ENCODE measurements at places on chromosomes 16 and 17.

DNA sequence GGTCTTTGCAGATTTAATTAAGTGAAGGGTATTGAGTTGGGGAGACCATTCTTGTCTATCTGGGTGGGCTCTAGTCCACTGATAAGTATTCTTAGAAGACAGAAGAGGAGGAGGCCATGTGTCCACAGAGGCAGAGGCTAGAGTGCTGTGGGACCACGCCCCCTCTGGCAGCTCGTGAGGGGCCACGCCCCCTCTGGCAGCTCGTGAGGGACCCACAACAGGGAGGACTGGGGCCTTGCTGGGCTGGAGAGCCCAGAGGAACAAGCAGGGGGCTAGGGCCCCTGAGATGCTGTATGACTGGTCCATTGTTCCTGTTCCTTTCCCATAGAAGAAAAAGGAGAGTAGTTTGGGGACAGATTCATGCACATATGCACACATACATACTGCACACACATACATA, 106.8 kb downstream of the METRNL start:
- no peak for DNase-seq

- no peak for DNase-seq
These were observed 23.0 kb upstream of the CDR2 start for GRCh38 chr16:22397464-22397863.

- DNase-seq = no peak
These were observed 15.2 kb upstream of the METRNL start for GRCh38 chr17:83064021-83064731.

- DNase-seq = no peak
These were observed 29.0 kb upstream of the ASIC2 start for GRCh38 chr17:33322063-33322462.

DNA sequence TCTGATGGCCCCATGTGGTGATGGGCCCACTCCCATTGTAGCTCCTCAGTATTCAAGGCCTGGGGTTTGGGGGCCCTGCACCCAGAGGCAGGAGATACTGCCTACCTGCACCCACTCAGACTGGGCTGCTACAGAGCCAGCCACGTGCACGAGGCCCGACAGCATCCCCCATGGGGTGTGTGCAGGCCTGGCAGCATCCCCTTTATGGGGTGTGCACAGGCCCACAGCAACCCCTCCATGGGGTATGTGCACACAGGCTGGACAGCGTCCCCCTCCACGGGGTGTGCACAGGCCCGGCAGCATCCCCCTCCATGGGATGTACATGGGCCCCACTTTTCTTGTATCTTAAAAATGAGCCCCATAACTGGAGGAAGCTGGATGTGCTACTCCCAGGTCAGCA, 156.0 kb downstream of the RBFOX3 start:
- no peak for DNase-seq

- no peak for DNase-seq
These were observed 142.6 kb downstream of the UTP18 start for GRCh38 chr17:51402899-51403298.

DNA sequence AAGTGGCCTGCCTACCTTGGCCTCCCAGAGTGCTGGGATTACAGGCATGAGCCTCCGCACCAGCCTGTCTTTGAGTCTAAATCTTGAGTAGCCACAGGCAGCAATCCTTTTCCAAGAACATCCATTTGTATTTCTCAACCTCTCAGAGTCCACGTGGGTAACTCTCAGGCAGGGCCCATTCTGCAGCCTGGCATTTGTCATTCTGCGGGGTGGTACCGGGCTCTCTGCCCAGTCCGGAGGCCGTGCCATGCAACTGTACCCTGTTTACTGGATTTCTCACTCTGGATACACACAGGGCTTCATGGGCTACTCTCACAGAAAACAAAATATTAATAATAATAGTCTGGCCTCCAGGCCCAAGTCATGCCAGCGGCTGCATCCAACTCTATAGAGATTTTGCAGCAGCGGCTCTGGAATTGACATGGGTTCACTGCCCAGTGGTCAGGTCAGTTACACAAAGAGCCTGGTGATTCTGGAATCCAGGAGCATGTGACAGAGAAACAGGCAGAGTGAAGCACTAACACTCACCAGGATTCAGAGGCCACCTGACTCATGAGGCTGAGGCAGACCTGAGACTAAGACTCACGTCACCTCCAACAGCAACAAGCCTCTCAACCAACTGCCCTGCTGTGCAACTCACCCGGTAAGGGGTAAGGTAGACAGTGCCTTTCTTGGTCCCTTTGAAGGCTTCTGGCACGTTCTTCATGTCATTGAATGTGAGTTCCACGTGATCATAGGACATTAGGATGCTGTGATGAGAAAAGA, 4.0 kb downstream of the WBP2 start:
- DNase-seq = no peak

GRCh38 chr17:28889996-28890395, 7.5 kb downstream of the FLOT2 start:
- DNase-seq = no peak

- no peak for DNase-seq
These were observed 67.2 kb upstream of the WSB1 start for GRCh38 chr17:27226611-27227230.

DNA sequence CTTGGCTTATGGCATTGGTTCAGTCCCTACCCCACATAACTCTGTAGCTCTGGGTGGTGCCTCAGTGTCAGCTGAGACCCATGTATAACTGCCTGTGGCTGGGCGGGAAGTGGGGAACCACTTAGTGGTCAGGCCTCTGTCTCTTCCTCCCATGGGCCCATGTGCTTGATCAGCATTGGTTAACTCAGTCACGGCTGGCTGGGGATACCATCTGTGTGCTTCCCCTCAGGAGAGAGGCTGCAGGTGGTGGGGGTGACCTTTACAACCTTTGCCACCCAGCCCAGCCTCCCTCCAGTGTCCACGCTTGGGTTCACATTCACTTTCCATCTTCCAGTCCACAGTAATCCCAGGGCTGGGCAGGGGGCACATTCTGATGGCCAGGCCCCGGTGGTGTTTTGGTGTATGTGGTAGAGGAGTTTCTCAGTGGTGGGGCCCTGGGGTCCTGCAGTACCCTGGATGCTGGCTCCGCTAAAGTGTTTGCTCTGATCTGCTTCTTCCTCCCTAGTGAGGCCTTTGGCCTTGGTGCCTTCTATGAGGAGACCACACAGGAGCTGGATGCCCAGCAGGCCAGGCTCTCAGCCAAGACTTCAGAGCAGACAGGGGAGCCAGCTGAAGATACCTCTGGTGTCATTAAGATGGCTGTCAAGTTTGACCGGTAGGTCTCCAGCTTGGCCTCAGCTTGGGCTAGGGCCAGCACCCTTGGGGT, 10.2 kb upstream of the NFATC3 start:
- no peak for DNase-seq

GRCh38 chr17:30831257-30831656, 509 bp upstream of the ATAD5 start:
- no peak for DNase-seq

GRCh38 chr17:57861000-57861789, 11.4 kb upstream of the MRPS23 start:
- no peak for DNase-seq

- DNase-seq = peak; percentile 42
These were observed 1.6 kb upstream of the PPP1R9B start for GRCh38 chr17:50151937-50152547.

GRCh38 chr16:86062271-86062965, 163.5 kb downstream of the IRF8 start:
- DNase-seq = no peak

- DNase-seq = no peak
These were observed 33.5 kb upstream of the SREBF1 start for GRCh38 chr17:17870247-17870646.

DNA sequence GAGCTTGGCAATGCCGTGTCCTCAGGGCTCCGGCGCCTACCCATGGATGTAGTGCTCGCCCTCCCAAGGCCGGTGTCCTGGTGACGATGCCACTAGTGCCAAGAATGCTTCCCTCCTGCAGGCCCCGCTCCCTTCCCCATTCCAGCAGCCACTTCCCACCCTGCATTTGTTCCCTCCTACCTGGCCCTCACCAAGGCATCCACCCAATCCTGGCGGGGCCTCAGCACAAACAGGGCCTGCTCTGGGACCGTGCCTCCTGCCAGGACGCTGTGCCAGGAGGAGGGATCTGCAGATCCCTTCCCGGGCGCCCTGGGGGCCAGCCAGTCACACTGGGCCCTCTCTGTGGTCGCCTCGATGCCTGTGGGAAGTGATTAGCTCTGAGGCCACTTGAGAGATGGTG, 25.1 kb downstream of the ABR start:
- no peak for DNase-seq

DNA sequence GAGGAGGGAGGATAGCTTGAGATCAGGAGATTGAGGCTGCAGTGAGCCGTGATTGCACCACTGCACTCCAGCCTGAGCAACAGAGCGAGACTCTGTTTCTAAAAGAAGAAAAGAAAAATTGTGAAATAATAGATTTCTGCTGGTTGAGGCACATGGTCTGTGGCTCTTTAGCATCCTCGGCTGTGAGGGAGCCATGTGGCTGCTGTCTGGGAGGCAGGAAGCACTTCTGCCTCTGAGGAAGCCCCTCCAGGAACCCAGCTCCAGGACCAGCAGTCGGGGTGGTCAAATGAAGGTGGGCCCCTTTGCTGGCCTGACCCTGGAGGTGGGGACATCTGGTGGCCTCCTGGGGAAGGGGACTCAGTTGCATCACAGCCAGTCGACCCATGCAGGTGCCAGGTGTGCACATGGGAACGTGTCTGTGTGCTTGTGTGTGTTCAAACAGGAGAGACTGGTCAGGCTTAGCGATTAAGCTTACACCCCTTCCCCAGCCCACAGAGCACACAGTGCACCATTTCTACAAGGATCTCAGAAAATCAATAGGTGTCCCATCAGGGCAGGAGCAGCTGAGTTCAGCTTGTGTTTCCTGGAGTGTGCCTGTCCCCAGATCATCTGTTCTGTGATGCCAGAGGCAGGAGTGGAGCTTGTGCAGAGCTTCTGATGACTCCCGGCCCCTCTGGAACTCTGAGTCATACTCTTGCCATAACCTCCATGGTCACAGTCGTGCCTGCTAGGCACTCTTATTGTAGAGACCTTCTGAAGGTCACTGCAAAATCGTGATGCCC, 24.3 kb upstream of the MGAT5B start:
- DNase-seq = no peak

DNA sequence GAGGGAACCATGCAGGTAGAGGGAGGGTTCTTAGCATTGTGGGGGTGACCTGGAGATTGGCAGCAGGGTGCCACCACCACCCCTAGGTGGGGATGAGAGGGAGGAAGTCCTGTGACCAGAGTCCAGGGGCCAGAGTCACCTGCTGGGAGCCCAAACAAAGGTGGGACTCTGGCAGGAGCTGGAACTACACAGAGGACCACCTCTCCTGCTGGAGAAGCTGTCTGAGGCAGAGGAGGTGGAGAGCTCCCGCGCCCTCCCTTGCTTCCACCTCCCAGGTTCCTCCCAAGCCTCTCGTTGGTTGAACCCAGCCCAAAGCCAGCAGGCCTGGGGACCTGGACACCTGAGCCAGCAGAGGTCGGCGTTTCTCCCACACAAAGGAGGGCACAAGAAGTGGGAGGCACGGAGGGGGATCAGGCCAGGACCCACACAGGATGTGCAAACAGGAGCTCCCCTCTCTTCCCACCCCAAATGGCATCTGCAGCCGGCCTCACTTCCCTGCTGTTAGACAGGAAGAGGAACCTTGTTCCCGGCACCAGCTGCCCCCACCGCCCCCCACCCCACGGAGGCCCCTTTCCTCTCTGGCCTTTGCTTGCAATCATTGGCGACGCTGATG, 154.6 kb downstream of the SEC14L1 start:
- no peak for DNase-seq

DNA sequence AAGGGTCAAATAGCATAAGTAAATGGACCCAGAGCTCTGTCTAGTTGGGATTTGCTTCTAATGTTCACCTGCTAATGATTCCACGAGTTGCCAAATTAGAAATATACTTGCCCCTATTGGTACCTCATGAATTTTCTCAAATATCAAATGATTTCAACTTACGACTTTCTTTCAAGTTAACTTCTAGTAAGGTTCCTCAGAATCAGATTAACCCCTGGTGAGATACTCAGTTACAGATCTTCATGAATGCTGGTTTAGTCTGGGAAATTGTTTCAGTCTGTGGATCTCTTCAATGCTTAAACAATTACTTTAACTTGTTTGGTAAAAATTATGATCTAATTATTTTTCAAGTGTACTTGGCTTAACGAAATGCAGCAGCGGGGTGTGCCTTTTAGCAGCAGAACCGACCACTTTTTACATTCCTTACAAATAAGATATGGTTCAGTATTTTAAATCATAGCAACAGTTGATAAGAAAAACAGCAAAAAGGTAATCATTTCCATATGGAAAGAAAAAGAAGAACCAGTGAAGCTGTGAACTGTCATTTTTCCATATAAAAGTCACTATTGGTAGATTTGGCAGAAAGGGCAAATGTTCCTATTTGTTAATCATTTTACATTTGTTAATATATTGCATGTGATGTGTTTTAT, 34.5 kb downstream of the TUBD1 start:
- DNase-seq = no peak

GRCh38 chr17:39306509-39307212, 80.9 kb upstream of the STAC2 start:
- DNase-seq = no peak

DNA sequence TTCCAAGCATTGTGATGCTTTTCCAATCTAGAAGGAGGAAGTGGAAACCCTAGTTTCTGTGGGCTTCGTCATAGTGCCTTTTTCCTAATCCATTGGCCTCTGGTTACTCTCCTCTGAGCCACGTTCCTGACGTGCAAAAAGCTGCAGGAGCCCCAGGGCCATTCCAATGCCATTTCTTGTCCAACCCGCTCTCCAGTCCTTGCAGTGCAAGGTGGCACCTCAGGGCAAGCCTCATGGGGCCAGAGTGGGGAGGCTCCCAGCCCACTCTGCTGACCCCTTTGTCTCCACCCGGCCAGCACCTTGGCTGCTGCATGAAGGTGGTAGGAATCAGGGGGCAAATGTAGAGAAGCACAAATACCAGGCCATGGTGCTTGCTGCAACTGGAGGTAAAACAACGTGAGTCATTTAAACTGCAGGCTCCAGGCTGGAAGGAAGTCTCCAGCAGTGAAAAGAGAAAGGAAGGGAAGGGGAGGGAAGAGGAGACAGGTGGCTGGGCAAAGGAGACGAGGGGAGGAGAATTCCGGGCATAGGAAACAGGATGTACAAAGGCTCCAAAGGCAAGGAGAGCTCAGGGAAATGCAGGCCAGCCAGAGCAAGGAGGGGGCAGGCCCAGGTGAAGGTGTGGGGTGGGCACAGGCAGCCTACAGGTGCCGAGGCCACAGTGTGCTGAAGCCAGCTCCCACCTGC, 168.2 kb upstream of the TNRC6C start:
- DNase-seq = no peak

DNA sequence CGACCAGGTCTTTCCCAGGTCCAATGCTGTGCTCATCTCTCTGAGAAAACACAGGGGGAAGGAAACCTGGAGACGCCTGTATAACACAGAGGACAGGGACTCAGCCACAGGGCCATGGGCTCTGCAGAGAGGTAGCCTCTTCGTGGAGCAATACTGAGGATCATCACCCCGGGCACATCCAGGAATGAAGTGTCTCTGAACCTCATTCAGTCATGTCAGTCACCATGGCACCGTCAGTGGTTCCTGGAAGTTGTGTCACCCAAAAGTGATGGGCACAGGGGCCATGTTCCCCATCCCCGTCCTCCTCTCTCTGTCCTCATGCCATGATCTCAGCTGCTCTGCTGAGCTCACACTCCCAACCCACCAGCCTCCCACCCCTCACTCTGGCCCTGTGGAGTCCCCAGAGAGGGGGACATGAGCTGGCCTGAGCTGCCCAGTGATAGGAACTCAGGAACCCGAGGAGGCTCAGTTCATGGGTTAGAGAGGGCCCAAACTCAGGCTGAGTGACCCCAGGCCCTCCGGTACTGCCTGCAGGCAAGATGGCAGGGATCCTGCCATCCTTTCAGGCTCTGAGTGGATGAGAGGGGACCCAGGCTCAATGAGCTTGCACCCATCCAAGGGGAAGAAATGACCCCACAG, 53.4 kb downstream of the PITPNM3 start:
- no peak for DNase-seq
